Muscle of leg (tissue), 16 donors: ENCODE measurements at places on chromosomes 13 and 19.

DNA sequence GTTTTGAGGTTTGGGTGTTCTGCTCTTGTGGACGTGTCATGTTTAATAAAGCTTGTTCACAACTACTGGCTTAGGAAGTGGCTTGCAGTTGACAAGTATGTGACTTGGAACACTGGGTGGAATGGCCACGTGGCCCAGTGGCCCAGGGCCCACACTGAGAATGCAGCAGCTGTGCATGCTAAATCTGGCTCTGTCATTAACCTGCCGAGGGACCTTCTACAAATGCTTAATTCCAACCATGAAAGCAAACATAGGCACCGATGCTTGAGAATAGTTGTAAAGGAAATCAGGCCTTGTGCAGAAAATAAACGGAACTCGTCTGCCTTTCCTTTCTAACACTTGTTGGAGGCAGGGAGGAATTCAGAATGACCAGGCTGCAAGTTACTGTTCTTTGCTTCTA lies 11.6 kb upstream of the CLDN10 start:
- DNase-seq = peak; percentile 90

DNA sequence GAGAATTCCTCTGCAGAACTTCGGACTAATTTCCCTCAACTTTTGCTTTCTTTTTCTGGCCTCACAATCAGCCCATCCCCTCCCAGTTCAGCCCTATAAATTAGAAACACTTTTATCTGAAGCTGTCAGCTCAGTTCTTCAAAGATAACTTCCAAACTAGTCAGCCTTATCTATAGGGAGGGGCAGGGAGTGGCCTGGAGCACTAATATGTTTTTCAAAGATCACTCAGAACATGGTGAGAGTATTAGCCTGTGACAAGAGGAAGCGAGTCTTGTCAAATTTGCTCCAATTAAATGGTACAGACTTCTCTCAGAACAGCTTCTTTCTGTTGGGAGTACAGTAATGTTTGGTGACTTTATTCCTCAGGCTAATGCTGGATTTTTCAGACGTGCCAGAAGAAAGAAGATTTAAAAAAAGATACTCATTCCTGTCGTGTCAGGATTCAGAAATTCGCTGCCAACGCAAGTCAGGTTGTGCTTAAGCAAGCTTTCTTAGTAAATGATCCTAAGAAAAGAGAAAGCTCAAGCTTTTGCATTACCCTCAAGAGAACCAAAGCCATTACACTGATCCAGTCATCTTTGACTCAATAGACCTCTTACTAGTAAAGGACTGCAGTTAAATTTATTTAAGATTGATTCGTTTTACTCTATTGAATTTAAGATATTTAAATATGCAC lies 1033.6 kb downstream of the SLITRK5 start:
- DNase-seq = no peak

- no peak for DNase-seq
These were observed 118.5 kb downstream of the IRS2 start for GRCh38 chr13:109667807-109668291.

GRCh38 chr13:20624213-20624612 lies 57.3 kb downstream of the IFT88 start:
- DNase-seq = no peak

- DNase-seq = peak; percentile 85
These were observed 74.5 kb upstream of the RAP2A start for GRCh38 chr13:97359181-97360057.

DNA sequence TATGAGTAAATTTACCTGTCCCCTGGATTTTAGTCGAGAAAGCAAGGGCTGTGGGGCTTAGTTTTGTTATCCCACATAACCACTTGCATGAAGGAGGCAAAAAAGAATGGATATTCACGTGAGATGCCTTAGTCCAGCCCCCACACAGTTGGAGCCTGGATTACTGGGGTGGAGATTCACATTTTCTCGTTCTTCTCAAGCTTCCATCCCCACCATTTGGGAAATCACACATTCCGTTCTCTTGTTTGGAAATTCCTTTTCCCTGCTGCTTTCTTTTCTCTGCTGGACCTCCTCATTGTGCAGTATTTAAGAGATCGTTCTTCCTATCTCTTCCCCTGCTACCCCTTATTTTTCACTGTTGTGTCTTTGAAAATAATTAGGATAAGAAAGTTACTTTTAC lies 45.1 kb upstream of the FARP1 start:
- peak; percentile 3 for DNase-seq

DNA sequence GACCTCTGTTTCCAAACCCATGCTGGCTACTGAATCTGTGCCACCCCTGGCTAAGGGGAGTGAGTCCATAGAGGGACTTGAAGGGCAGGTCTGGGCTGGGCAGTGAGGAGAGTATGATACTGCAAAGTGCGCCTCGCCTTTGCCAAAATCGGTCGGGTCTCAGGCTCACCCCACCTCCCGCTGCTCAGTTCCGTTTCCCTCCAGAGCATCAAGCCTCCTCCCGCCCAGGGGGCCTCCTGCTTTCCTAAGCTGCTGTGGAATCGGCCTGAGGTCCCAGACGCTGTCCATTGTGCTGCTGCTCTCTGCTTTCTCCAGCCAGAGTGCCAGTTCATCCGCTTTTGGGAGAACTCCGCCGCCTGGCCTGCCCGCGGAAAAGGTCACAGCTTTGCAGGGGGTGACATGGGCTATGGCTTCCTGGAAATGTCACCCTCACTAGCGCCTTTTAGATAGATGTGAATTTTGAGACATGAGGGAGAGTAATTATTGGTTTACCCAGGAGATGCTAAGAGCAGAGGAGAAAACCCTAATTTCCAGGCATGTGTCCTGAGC lies 1418.4 kb downstream of the UQCRFS1 start:
- DNase-seq = peak; percentile 32

DNA sequence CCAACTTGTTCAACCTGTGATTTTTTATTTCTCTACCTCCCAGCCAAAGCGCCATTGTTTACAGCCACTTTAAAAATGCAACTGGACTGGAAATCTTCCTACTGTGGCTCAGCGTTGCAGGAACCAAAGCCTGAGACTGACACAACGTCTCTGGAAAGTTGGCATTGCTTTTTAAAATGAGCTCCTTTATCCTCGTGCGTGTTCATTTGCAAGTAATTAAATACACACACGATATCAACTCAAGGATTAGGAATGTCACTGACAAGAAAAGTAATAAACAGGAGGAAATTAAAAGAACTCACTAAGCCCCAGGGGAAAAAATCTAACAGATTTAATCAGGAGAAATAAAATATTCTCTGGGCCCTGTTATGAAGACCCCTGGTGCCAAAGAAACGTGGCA lies 184.6 kb upstream of the IRS2 start:
- no peak for DNase-seq
